ENCODE measurements at places on chromosomes 11 and 22. TPM values are rescaled to one million over a fixed set of nuclear protein-coding genes. Genes with fewer than 3 reads are reported as not detected.

Gene ZP1
- not detected for total RNA-seq

Gene KRTAP5-4
- total RNA-seq, result not detected

Gene SLC29A2
- 8.1 TPM for total RNA-seq

Gene KIAA0930
- 28.0 TPM for total RNA-seq
